Panc1 (cell line): ENCODE measurements at places on chromosomes 11 and 22. TPM values are rescaled to one million over a fixed set of nuclear protein-coding genes. Genes with fewer than 3 reads are reported as not detected.

DNA sequence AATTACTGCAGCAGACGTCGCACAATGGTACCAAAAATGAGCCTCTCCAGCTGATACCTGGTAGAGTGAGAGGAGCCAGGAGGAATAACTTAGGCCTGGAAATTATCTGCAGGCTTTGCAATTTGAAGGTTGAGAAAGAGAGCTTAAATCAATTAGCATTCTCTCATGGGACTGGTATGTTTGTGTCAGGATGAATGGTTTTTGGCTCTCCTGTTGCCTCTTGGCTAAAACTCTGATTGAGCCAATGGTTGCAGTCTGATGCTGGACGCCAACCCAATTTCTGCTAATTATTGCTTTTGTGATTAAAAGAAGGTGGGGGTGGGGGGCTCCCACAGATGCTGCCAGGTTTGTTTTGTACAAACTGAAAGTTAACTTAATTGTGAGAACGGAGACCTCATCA, 12.5 kb upstream of the NELL1 start:
- DNase-seq: no peak

DNA sequence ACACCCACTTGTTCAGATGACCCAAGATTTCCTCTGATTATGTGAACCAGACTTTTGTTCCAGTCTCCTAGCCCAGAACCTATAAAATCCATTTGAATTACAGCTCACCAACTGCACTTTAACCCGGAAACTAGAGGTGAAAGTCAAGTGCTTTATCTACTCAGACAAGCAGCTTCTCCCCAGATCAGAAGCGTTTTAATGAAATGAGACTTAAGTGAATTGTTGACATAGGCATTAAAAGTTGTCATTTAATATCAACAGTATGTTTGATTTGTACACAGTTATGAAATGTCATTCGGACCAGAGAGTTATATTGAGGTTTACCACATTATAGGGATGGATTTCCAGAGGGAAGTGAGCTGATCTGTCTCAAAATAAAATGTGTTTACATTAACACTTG, 52.0 kb downstream of the CADM1 start:
- no peak for DNase-seq

DNA sequence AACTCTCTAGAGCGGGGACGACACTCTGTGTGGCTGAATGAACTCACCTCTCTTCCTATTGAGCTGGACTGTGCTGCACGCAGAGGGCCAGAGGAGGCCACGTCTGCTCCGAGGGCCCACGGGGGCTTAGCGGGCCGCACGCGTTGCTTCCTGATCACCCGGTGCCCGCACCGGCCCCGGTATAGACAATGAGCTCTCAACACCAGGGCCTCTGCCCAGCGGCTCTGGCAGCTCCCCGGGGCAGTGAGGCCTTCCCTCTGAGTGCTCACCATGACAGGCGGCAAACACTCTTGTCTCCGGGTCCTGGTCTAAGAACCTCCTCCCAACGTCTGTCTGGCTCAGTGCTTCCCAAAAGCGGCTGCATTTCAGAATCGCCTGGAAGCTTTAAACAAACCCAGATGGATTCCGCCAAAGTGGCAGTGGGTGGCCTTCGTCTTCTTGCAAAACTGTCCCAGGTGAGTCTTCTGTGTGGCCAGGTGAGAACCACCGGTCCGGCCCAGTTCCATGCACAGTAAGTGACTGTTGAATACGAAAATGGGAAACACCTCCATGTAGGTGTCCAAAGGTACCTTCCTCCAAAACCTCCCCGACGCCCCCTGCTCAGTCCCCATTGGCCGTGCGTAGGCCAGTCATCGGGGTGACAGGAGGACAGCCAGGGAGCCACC, 47.8 kb upstream of the CCND1 start:
- no peak for DNase-seq

- no peak for DNase-seq
These were observed 242.1 kb downstream of the LUZP2 start for GRCh38 chr11:24738972-24739371.

Gene LYVE1
- 0.31 TPM for total RNA-seq

- DNase-seq: no peak
These were observed 31.9 kb downstream of the PLEKHA7 start for GRCh38 chr11:16982256-16982671.

Gene HYOU1
- 268 TPM for total RNA-seq

DNA sequence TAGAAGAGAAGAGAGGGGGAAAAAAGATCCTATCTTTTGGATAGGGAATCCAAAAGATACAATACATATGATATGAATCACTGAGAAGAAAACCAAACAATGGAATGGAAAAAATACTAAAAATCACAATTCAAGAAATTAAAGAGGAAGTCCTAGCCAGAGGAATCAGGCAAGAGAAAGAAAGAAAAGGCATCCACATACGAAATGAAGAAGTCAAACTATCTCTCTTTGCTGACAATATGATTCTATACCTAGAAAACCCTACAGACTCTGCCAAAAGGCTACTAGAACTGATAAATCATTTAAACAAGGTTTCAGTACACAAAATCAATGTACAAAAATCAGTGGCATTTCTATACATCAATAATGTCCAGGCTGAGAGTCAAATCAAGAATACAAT, 91.4 kb downstream of the EFCAB6 start:
- no peak for DNase-seq

DNA sequence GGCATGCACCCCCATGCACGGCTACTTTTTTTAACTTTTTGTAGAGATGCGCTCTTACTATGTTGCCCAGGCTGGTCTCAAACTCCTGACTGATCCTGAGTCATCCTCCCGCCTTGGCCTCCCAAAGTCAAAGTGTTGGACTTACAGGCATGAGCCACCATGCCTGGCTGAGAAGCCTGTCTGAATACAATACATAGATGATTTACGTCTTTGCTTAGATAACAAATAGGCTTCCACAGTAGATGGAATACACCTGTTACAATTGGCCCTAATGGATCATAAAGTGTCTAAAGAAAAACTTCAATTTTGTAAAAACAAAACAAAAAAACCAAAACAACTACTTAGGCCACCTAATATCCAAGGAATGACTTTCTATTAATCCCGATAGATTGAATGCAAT, 13.0 kb upstream of the CLTCL1 start:
- DNase-seq: no peak

DNA sequence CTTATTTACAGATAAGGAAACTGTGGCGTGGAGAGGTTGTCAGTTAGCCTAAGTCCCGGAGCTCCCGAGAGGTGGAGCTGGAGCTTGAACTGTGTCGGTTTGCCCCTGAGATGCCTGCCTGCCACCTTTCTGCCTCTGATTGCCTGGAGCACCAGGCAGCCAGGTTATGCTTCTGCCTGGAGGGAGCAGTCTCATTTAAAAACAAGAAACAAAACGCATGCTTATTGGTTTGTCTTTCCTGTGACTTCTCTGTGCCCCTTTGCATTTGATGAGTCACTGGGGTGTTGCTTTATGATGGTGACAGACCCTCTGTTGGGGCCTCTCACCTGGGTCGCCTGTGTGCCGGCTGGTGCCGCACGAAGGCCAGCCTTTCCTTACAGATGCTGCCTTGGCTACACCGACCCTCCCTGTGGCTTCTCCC, 12.2 kb downstream of the AP2A2 start:
- DNase-seq: no peak

GRCh38 chr11:122103321-122103720, 12.7 kb downstream of the BLID start:
- DNase-seq: no peak

Gene NEFH
- total RNA-seq: 0.08 TPM

Gene SCGB1A1
- total RNA-seq: 1.1 TPM

DNA sequence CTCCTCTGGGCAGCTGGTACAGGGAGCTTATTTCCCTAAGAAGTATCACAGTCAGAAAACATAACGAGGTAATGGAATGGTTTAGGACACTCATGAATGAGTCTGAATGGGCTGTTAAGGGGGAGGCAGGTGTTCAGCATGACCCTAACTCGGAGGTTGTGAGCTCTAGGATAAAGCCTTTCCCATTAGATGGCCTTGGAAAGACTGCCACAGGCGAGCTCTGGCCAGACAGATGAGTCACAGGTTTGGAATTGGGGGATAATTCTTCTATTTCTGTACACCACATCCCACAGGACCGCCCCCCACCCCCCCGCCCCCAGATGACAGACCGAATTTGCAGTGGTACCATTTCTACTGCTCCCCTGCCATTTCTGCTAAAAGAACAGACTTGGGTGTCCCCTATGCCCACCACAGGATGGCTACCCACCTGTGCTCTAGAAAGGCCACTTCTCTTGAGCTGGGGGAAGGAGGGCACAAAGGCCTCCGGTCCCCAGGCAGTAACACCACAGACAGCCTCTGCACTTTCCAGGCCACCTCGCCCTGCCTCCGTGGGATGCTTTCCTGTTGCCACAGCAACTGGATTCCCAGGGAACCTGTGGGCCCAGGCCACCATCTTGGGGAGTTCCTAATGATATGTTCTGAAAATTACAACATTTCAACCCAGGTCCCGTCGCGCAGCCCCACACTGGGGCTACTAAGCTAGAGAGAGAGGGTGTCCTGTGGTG, 76.7 kb downstream of the TRIM29 start:
- DNase-seq: no peak

DNA sequence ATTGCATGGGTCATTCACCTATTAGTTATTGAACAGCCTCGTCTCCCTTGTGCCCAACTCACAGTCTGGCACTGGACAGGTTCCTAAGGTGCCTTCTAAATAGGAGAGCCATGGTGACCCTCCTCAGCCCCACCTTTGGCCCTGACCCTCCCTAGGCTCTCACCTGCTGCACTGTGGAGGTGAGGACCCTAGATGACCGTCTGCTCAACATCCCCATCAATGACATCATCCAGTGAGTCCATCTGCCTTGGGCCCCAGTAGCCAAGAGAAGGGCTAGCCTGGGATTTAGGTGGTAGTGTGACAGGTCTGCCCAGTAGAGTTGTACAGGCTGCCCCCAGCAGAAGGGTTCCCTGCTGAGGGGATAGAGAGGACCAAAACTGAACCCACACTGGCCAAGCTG, 13.6 kb downstream of the UCP2 start:
- no peak for DNase-seq

Gene CBLIF
- total RNA-seq: not detected

Gene DEUP1
- not detected for total RNA-seq

DNA sequence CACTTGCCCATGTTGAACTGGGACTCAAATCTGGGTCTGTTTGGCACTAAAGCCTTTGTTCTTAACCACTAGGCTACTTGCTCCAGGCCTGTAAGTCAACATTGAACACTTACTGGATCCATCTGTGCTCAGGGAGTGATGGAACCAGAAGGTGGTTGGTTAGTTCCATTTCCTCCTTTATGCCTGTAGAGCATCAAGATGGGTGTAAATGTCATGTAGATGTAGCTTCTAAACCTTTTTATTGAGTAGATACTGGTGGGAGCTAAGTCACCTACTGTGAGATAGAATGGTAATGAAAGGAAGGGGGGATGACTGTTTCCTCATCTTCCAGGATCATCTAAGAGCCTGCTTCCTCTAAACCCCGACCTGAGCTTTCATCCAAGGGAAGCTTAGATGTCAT, 38.6 kb upstream of the ALKBH3 start:
- DNase-seq: no peak

DNA sequence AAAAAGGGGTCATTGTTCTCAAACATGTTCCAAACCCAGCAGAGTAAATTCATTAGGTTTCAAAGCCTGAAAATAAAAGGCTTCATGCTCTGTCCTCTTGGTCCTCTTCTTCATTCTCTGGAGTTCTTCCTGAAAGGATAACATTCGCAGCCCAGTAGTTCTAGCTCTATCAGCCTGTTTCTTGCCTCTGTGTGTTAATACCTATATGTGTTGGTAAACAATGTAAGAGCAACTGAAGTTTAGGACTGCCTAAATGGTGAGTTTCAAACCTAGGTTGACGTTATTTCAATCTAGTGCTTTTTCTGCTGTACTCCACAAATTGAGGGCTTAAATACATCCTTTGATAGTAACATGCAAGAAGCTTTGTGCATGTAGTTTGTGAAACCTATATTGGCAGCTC, 9.4 kb downstream of the AASDHPPT start:
- no peak for DNase-seq

Gene OR2AT4
- total RNA-seq: not detected

Gene RIBC2
- 2.9 TPM for total RNA-seq

Gene SSTR3
- 0.08 TPM for total RNA-seq

Gene C22orf42
- total RNA-seq: not detected

DNA sequence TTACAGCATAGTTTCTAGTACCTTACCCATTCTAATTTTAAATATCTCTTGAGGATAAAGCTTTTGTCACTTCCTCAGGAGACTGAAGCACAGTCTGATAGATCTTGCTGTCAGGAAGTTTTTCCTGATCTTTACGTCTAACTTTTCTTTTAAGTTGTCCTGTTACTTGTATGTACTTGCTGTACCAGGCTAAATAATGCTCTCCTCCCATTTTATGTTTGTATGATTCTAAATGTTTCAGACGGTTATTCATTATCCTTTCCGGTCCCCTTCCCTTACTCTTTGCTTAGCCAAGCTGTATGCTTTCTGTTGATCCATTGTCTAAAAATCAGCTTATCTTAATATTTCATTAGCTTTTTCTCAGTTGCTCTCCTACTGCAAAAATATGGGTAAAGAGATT, 6.0 kb downstream of the ARHGEF12 start:
- DNase-seq: no peak

Gene CYP2R1
- 11.2 TPM for total RNA-seq

DNA sequence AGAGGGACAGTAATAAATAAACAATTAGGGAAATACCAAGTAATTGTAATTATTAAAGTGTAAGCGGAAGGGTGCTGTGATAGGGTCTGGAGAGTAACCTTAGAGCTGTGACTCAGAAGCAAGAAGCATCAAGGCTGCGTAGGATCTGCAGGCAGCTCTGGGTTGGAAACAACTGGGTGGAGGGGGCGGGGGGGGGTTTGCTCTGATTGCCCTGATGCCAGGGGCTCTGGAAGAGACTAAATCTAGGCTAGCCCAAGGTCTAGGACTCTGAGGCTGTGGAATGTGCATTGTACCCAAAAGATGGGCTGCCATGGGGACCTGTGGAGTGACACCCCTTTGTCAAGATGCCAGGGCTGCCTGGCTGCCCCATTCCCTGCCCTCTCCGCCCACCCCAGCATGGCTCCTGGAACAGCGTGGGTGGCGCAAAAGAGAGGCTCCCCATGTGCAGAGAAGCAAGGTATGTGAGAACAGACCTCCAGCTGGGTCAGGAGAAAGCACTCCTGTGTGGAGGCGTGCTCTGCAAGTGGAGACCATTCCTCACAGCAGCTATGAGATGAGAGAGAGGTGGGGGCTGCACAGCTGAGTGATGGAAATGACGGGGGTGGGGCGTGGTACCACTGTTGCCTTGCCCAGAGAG, 101.1 kb upstream of the CRYBB3 start:
- no peak for DNase-seq

- no peak for DNase-seq
These were observed 5.5 kb downstream of the B3GNT6 start for GRCh38 chr11:77039491-77040400.

DNA sequence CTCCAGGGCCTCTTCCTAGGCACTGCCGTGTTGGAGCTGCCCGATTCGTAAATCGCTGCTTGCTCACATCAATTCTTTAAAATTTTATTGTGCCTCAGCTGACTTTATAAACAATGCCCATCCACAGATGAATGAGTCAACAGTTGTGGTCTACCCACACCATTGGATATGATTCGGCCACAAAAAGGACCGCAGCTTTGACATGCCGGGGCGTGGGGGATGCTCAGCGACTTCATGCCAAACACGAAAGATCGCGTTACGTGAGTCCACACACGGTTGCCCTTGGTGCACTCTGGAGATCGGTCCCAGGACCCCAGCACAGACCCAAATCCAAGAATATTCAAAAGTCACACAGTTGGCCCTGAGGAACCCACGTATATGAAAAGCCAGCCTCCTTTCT, 195.7 kb downstream of the CTTN start:
- DNase-seq: no peak
